Activated T-cell treated with anti-CD3 and anti-CD28 coated beads, Interleukin-2, amount 50 U/mL, for 72 hours (primary cell): ENCODE measurements at places on chromosomes 2 and 18. TPM values are rescaled to one million over a fixed set of nuclear protein-coding genes. Genes with fewer than 3 reads are reported as not detected.
A peak's percentile ranks its signal among the peaks of the same experiment; 100 is the strongest.

The TTR gene
- total RNA-seq = not detected

- DNase-seq = no peak
Measured at GRCh38 chr2:157587576-157587975, 41.1 kb downstream of the ACVR1C start.

DNA sequence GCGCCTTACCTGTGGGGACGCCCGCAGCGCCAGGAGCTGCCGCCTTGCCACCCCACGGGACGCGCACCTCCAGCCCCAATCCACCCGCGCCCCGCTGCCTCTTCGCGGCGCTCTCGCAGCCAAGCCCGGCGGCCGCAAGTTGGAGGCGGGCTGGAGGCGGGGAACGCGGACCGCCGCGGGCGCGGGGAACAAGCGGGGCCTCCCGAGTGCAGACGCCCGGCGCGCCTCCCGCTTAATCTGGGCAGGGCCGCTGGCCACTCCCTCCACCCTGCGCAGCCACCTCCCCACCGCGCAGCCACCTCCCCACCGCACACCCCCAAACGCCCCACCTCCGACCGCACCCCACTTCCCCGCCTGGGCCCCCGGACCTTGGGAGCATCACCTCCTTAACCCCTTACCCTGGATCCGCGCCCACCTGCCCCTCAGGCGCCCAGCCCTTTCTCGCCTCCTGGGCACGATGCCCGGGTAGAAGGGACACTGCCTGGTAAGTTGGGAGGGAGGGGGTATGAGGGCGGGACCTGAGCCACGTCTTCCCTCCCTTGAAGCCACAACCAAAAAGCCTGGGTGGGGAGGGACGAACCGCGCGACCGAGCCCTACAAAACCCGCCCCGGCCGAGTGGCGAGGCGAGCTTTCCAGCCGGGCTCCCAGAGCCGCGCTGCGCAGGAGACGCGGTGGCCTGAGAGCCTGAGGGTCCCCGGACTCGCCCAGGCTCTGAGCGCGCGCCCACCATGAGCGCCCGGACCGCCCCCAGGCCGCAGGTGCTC is at the start of the genes COL4A3 and COL4A4:
TSS of gene COL4A3 (plus strand) at position 627 of the 765 bp plus-strand sequence. CDS start at position 730, 103 bp downstream.
TSS of gene COL4A4 (minus strand) at position 208 of the 765 bp plus-strand sequence. CDS start 16,722 bp downstream, outside the sequence.
- peak; percentile 21 for DNase-seq

- no peak for DNase-seq
Measured at GRCh38 chr2:172552547-172553291, 3.2 kb upstream of the PDK1 start.

DNA sequence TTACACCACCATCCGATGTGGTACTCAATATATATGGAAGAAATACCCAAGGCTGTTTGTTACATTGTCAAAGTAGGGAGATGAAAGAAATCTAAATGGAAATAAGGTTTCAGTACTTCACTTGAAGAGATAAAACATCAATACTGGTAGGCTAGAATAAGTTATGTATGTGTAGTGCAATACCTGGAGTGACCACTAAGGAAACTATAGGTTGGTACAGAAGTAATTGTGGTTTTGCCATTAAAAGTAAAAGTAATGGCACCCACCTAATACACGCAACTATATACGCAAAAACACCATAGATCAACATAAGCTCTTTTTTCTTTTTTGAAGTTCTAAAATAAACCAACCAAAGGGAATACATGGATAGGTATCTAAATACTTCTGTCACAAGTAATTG is 143.2 kb upstream of the KYNU start:
- no peak for DNase-seq
